Activated CD4-positive, alpha-beta T cell treated with anti-CD3 and anti-CD28 coated beads, Interleukin-2, amount 50 U/mL, for 24 hours (primary cell): ENCODE measurements at places on chromosomes 4 and X.

DNA sequence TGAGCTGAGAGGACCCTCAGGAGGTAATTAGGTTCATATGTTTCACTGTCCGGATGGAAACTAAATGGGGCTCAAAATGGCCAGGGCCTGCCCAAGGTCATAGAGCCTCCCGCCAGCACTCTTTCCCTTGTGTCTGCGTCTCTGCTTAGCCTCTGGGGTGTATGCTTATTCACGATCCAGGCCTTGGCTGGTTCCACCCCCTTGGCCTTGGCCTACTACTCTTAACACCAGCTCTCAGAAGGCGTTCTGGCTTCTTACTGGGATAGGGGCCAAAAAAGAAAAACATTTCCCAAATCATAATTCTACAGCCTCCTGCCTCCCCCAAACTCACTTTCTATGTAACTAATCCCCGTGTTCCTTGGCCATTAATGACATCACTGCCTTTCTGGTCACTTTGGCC is 68.8 kb downstream of the RTL5 start:
- DNase-seq = no peak

DNA sequence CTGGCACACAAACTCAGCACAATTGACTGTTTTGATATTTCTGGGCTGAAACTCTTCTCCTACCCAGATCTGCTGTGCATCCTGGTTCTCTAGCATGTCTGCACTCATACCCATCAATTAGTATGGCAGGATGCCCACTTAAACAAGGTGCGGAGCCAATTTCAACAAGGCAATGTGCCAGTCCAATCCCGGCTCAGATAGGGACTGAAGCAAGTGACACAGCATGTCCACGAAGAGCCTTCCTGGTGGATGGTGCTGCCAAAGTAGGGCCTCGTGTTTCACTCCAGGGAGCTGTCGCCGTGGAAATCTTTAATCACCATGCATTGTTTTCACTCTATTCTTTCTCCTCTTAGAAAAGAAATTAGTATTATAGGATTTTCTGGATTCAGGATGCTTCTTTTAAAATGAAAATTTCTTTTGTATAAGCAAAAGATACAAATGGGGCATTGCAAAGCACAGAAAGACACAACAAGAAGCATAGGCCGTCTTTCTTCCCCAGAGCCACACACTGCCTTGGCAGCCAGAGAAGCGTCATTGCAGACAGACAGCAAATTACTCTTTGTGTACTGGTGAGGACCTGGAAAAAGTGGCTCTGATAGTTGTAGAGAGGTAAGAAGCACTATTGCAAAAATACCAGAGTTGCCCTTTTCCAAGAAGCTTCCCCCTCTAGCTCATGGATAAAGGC is 40.6 kb upstream of the LSM6 start:
- DNase-seq = no peak

GRCh38 chr4:15711762-15712161 is 8.9 kb downstream of the BST1 start:
- no peak for DNase-seq

DNA sequence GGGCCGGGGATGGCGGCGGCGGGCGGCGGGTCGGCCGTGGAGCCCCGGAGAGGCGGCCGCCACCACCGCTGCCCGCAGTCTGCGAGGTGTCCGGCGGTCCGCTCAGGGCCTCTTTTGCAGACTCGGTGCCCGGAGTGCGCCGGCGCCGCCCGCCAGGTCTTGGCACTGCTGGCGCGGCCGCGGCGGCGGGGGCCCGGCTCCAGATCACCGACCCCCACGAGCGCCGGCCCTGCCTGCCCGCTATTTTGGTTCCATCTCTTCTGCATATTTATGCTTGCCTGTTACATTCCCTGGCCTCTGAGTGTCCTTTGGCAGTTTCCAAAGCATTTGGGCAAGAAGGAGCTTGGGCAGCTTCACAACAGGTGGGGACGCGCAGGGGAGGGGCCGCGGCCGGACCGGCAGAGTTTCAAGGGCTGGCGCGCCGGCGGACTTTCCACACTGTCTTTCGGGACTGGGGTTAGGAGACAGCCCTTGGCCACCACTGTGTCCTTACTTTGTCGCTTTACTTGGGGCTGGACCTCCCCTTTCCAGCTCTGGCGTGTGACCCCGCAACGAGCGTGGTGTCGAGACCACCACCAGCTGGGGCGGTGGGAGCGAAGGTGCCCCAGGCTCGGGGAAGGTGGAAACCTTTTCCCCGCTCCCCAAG is 668 bp upstream of the TAPT1 start:
- peak; percentile 21 for DNase-seq

- DNase-seq = no peak
Measured at GRCh38 chr4:153114771-153115321, 89.4 kb upstream of the TRIM2 start.

DNA sequence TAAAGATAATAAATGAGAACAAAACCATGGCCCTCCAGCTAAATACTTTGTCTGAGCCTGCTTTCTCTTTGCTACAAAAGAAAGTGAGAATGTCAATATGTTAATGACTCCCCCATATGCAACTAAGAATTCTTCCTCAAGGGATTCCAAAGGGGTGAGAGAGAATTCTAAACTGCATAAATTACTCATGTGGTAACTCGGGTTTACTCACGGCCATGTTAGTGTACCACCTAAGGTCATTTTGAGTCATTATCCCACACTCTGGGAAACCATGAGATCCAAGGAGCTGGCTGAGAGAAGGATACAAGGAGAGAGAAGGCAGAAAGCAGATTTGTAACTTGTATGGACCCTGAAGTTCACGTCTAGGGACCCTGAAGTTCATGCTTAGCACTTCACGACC is 190.3 kb downstream of the DHX15 start:
- DNase-seq = no peak

DNA sequence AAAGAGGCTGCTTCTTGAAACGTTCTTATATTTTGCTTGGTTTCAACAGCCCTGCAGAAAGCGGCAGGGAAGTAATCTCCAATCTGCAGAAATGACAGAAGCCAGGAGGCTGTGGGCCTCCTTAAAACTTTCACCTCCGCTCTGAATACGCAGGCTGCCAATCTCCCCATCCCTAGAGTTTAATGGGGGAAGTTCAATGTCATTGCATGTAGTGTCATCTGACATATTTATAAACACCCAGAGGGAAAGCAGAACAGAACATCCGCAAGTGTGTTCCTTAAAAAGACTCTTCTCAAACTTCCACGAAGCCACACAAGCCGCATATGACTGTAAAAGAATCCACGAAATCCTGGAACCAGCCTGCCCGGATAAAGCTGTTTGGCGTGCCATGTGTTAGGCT is 148.8 kb upstream of the TBL1X start:
- no peak for DNase-seq

DNA sequence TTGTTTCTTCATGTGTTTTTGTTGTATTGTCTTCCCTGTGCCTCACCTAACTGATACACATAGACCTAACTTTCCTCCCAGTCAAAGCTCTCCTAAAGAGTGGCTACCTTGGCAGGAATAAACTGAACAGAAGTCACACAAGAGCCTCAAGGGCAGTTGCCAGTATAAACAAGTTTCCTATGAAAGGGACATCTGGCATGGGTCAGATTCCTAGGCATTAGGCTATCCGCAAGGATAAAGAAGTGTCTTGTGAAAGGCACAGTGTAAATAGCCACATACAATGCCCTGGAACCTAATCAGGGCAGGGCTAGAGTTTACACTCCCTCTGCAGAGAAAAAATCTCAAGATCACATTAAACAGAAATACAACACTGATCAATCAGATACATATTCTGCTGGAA is 220.8 kb downstream of the SPANXN3 start:
- no peak for DNase-seq

DNA sequence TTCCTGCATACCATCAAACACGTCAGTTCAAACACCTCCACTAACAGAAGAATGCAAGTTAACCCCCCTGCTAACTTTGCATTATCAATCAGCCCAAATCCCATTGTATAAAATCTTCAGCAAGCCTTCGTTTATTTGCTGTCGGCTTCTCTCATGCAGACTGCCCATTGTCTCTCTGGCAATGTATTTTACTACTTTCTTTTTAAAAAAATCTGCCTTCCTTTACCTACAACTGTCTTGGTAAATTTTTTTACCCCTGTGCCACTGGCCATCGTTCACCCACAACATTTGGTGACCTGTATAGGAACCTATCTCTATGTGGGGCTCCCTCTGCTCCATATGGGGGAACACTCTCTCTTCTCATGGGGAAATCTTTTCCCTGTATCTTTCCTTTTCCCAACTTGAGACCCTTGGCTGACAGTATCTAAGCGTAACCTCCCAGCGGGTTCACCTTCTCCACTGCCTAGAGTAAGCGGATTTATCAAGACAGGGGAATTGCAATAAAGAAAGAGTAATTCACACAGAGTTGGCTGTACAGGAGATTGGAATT is 244.6 kb downstream of the CPXCR1 start:
- DNase-seq = no peak

DNA sequence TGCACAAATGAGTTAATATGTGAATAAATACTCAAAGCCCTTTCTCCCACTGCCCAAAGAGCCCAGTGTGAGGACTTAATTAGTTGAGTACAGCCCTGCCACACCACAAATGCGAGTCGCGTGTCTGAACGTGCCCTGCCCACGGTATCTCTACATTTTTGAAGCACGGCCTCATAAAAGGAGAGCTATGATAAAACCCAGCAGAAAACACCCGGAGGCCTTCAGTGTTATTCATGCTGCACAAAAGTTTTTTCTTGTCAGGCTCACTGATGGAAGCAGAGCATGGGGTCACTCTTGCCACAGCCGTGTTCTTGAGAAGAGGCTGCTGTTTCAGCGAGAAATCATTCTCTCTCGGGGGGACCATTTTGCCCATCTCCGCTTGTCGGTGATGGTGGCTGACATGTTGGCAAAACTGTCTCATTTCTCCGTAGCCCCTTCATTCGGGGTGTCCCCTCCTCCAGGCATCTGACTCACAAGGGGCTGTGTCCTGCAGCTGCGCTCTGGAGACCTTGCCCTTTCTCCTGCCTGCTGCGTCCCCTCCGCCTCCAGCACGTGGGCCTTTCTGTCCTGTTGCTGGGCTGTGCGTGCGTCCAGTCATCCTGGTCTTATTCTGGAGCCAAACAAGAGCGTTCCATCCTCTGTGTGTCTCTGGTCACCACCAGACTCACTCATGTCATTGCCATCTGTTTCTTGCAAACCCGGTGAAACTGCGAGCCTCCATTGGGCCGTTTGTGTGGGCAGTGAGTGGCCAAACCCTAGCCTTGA is 88.8 kb downstream of the SORCS2 start:
- no peak for DNase-seq

- DNase-seq = no peak
Measured at GRCh38 chr4:4985844-4986243, 33.4 kb downstream of the CYTL1 start.

DNA sequence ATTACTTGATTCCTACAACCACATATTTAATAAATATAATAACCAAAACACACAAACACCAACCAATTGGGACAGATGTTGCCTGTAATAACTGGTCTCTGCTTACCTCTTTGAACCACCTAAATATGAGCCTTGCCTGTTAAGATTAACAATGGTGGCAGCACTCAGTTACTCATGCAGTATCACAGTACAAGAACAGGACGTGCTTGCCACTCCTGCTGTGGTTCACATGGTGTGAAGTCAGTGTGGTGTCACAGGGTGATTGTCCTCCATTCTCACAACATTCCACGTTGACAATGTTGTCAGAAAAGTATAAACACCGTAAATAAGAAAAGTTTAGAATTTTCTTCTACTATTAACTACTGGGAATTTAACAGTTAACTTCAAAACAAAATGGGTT is 365.0 kb downstream of the PPP3CA start:
- no peak for DNase-seq

- no peak for DNase-seq
Measured at GRCh38 chr4:174926958-174927357, 8.8 kb downstream of the ADAM29 start.

DNA sequence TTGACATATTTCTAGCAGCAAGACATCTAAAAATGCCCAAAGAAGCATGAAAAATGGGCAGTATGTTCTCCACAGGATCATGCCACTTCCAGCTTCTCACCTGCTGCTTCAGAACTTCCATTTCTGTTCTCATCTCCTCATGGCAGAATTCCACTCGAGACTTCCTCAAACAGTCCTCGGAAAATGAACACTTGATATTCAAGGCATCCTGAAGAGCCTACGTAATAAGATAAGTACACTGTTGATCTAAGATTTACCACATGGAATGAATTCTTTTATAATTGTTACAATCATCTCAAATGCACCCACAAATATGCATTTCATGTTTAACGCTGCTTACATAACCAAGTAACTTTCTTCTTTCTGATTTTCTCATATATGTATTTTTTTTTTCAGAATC is 14.1 kb downstream of the TNIP3 start:
- no peak for DNase-seq

DNA sequence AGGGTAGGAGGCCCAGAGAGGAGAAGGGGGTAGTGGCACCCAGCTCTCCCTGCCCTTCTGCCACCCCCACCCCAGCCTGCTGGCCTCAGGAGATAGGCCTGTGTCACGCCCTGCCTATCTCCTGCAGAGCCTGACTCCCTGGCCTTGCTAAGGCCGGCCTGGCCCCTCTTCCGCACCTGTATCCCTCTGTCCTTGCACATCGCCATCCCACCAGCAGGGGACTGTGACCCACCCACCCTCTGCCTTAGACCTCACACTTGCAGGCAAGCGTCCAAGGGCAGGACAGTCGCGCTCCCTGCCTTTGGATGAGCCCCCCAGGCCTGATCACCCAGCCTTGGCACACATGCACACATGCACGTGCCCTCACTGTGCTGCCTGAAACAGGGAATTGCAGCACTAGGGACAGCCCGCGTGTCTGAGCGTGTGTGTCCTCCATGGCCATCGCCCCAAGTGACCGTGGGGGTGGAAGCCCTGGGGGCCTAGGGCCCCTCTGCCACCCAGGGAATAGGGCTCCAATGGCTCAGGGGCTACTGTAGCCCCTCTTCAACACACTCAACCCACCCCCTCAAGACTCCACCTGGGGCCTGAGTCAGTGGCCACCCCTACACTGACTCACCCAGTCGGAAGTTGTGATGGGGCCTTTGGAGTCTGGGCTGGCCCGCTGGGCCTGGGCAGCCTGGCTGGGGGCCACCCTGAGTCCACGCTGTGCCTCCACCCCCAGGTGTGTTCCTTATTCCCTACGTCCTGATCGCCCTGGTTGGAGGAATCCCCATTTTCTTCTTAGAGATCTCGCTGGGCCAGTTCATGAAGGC is 2.1 kb downstream of the SLC6A8 start:
- DNase-seq = no peak

DNA sequence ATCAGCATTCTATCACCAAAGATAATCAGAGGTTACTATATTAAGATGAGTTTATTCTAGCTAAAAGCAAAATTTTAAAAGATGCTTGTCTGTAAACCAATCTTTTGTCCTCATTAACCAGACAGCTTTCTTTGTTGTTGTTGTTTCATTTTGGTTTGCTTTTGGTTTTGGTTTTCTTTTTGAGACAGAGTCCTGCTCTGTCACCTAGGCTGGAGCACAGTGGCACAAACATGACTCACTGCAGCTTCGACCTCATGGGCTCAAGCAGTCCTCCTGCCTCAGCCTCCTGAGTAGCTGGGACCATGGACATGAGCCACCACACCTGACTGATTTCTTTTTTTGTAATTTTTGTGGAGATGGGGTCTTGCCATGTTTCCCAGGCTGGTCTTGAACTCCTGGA is 102.9 kb downstream of the COX18 start:
- no peak for DNase-seq

- no peak for DNase-seq
Measured at GRCh38 chr4:99207069-99207743, 11.8 kb downstream of the ADH6 start.

GRCh38 chr4:82721819-82722423 is 76.7 kb downstream of the SCD5 start:
- no peak for DNase-seq
